ENCODE measurements at places on chromosomes 5 and 9.

GRCh38 chr9:33161011-33161588 is 6.0 kb downstream of the B4GALT1 start:
- no peak for DNase-seq

DNA sequence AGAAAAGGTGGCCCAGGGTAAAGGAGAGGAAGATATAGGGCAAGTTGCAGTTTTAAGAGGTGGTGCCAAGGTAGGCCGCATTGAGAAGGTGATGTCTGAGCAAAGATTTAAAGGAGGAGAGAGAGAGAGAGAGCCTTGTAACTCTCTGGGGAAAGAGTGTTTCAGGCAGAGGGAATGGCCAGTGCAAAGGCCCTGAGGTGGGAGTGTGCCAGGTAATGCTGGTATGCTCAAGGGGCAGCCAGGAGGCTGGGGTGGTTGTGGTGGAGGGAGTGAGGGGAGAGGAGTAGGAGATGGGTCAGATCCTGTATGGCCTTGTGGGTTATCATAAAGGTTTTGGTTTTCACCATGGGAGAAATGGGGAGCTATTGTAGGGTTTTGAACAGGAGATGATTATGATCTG is 9.9 kb downstream of the MCCC2 start:
- no peak for DNase-seq

GRCh38 chr5:72474046-72474500 is 33.1 kb downstream of the ZNF366 start:
- DNase-seq, result no peak

GRCh38 chr9:69174616-69175463 is 763 bp downstream of the TJP2 start:
- peak; percentile 15 for DNase-seq

- no peak for DNase-seq
Observed at GRCh38 chr5:167478188-167478587, 813.3 kb upstream of the WWC1 start.

GRCh38 chr9:107983762-107984161 is 494.2 kb upstream of the KLF4 start:
- DNase-seq, result no peak

DNA sequence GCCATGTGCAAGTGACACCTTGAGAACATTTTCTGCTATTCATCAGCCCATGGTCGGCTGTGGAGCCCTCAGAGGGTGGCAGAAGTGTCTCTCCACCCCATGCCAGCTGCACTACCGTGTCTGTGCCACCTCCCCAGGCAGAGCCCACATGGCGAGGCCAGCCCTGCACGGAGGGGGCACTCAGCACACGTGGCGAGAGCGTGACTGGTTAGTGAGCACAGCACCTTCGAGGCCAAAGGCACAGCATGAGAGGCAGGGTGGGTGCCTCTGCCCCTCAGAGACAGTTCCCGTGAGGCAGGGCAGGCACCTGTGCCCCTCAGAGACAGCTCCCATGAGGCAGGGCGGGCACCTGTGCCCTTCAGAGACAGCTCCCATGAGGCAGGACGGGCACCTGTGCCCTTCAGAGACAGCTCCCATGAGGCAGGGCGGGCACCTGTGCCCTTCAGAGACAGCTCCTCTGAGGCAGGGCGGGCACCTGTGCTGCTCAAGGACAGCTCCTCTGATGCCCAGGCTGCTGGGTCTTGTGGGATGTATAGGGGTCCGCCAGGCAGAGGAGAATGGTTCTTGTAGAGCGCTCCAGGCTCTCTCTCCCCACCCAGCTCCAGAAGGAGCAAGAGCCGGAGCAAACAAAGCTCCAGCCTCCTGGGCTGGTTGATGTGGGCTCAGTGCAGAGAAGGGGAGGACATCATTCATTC is 179.8 kb upstream of the PPP1R26 start:
- no peak for DNase-seq

DNA sequence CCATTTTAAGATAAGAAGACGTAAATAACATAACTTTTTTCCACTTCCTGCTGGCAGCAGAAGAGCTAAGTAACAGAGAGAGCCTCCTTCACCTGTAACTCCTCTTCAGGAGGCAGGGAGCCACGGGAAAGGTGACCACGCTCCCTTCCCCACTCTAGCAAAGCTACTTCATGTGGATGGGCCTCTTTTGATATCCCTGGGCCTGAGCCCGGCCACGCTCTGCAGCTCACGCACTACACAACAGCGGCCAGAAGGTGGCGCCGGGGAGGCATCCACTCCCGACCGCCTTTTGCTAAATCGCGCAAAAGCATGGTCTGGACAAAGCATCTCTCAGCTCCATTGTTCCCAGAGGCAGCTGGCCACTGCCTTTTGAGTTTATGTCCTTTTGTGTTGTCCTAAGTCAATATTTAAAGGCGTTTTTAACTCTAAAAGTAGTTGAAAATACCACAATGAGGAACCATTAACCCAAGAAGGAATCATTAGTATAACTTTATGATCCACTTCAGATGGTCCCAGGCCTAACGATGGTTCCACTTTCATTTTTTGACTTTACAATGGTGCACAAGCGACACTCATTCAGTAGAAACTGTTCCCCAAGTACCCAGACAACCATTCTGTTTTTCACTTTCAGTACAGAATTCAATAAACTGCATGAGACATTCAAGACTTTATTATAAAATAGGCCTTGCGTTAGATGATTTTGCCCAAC is 23.6 kb downstream of the CMBL start:
- DNase-seq, result peak; percentile 62

DNA sequence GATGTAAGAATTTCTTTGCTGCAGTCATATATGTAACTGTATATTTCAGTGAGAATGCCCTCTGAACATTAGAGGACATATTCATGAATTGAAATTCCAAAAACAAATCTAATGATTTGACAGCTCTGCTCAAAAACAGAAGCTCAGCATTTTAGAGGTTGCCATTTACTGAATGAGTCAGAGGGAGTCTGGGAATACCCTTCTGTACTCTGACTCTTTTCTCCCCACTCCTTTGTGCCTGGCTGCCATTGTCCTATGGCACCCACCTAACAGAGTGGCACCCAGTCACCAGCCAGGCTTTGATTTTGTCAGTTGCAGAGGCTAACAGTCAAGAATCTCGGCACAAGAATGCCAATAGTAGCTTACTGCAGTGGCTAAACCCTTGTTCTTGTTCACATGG is 133.6 kb downstream of the ATG10 start:
- no peak for DNase-seq

DNA sequence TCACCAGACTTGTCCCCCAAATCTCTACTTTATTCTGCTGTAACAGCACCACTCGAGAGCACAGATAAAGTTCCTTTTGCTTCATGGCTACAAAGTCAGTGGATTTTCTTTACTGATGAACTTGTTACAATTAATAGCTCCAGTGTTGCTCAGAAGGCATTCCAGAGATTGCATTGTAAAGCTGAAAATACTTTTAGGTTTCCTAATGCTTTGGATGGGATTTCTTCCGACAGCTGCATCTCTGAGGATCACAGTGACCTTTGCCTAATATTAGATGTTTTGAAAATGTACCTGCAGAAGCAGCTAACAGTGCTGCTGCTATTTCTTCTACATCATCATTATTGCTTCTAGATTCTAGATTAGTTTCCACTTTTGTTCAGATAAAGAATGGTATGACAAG is 58.8 kb upstream of the TMEM171 start:
- no peak for DNase-seq

GRCh38 chr5:171840711-171841522 is 55.3 kb downstream of the SMIM23 start:
- no peak for DNase-seq

DNA sequence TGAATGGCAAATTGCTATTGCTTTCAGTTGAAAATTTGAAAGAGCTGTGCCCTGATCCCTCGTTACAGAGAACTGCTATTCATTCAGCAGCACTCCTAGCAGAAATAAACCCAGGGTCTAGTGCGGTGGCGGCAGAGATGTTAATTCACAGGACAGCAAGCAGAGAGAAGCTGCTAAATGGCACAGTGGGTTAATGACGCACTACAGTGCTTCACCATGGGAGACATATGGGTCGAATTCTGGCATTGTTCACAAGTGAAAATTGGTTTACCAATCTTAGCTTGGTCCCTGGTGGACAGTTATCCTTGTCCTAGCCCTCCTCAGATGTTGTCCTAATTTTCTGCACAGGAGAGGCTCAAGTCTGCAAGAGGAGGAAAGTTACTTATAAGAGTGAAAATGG is 807.4 kb downstream of the TLE1 start:
- no peak for DNase-seq

GRCh38 chr9:129336130-129336528 is 158.1 kb upstream of the IER5L start:
- DNase-seq, result no peak

- no peak for DNase-seq
Observed at GRCh38 chr5:121853850-121854249, 2.2 kb downstream of the FTMT start.

GRCh38 chr9:109805050-109805449 is 25.1 kb downstream of the PALM2AKAP2 start:
- DNase-seq, result no peak

Data from activated CD4-positive, CD25-positive, alpha-beta regulatory T cell (primary cell).